ENCODE measurements at places on chromosomes 1 and 21.
A peak's percentile ranks its signal among the peaks of the same experiment; 100 is the strongest.

DNA sequence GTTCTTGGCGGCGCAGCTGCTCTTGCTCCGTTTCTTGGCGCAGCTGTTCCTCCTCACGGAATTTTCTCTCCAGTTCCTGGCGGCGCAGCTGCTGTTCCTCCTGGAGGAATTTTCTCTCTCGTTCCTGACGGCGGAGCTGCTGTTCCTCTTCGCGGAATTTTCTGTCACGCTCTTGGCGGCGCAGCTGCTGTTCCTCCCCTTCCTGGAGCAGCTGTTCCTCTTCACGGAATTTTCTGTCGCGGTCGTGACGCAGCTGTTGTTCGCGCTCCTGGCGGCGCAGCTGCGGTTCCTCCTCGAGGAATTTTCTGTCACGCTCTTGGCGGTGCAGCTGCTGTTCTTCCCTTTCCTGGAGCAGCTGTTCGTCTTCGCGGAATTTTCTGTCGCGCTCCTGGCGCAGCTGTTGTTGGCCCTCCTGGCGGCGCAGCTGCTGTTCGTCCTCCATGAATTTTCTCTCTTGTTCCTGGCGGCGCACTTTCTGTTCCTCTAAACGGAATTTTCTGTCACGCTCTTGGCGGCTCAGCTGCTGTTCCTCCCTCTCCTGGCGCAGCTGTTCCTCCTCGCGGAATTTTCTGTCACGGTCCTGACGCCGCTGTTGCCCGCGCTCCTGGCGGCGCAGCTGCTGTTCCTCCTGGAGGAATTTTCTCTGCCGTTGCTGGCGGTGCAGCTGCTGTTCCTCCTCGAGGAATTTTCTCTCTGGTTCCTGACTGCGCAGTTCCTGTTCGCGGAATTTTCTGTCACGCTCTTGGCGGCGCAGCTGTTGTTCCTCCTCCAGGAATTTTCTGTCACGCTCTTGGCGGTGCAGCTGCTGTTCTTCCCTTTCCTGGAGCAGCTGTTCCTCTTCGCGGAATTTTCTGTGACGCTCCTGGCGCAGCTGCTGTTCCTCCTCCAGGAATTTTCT, 7.0 kb downstream of the TCHH start:
- peaks cover 19% of the 10 kb centered on the region for H3K4me1 ChIP-seq
- H3K36me3 ChIP-seq = no peaks in the 10 kb centered on the region
- no peak overlapping the region for H3K27ac ChIP-seq
- DNase-seq = no peak
- peak overlapping the region; percentile 55 for H3K4me3 ChIP-seq
- peaks cover 29% of the 10 kb centered on the region for H3K27me3 ChIP-seq

- no peaks in the 10 kb centered on the region for H3K36me3 ChIP-seq
- H3K27me3 ChIP-seq = no peaks in the 10 kb centered on the region
- no peak overlapping the region for H3K27ac ChIP-seq
- H3K4me3 ChIP-seq = no peak overlapping the region
- no peak for DNase-seq
Observed at GRCh38 chr1:86146566-86146965, 10.0 kb downstream of the COL24A1 start.

- H3K27ac ChIP-seq = no peak overlapping the region
- H3K27me3 ChIP-seq = no peaks in the 10 kb centered on the region
- no peak overlapping the region for H3K4me3 ChIP-seq
- no peaks in the 10 kb centered on the region for H3K36me3 ChIP-seq
Observed at GRCh38 chr1:170239445-170239844, 93.7 kb downstream of the NTMT2 start.

- no peak overlapping the region for H3K27ac ChIP-seq
- no peak for DNase-seq
- no peak overlapping the region for H3K4me3 ChIP-seq
- H3K27me3 ChIP-seq = no peaks in the 10 kb centered on the region
Observed at GRCh38 chr21:17429936-17430335, 82.9 kb upstream of the CXADR start.

GRCh38 chr1:42139444-42139843, 13.8 kb upstream of the GUCA2B start:
- peaks cover 6% of the 10 kb centered on the region for H3K4me1 ChIP-seq
- H3K27ac ChIP-seq = no peak overlapping the region
- peaks cover 75% of the 10 kb centered on the region for H3K27me3 ChIP-seq
- H3K4me3 ChIP-seq = no peak overlapping the region

DNA sequence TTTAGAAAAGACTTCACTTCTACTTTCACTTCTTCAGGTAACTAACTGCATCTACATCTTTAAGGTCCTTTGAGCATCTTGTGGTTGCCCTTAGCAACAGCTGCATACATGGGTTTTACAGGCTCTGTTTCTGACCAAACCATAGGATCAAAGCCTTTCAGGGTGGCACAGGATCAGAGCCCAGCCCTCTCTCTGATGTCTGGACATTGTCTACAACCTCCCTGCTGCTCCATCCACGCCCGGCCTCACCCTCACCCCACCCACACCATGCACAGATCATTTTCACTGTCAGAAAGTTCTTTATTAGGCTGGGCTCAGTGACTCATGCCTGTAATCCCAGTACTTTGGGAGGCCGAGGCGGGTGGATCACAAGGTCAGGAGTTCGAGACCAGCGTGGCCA, 5.2 kb downstream of the NCF2 start:
- H3K4me1 ChIP-seq = peaks cover 23% of the 10 kb centered on the region
- no peak for DNase-seq
- H3K27me3 ChIP-seq = no peaks in the 10 kb centered on the region
- no peak overlapping the region for H3K4me3 ChIP-seq
- H3K36me3 ChIP-seq = no peaks in the 10 kb centered on the region

DNA sequence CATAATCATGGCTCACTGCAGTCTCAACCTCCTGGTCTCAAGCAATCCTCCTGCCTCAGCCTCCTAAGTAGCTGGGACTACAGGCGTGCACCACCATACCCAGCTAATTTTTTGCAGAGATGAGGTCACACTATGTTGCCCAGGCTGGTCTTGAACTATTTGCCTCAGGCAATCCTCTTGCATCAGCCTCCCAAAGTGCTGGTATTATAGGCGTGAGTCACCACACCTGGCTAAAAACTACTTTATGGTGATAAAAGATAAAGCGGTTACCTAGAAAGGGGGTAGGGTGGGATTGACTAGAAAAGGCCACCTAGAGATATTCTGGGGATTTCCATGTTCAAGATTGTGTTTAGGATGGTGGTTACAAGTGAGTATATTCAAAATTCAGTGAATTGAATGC, 5.0 kb downstream of the TSTD1 start:
- H3K36me3 ChIP-seq = no peaks in the 10 kb centered on the region
- no peak overlapping the region for H3K4me3 ChIP-seq
- DNase-seq = no peak
- peaks cover 27% of the 10 kb centered on the region for H3K4me1 ChIP-seq

GRCh38 chr21:26715878-26716506, 129.2 kb downstream of the ADAMTS1 start:
- H3K4me1 ChIP-seq = no peaks in the 10 kb centered on the region
- no peak overlapping the region for H3K27ac ChIP-seq
- no peaks in the 10 kb centered on the region for H3K36me3 ChIP-seq
- H3K4me3 ChIP-seq = no peak overlapping the region
- DNase-seq = no peak

DNA sequence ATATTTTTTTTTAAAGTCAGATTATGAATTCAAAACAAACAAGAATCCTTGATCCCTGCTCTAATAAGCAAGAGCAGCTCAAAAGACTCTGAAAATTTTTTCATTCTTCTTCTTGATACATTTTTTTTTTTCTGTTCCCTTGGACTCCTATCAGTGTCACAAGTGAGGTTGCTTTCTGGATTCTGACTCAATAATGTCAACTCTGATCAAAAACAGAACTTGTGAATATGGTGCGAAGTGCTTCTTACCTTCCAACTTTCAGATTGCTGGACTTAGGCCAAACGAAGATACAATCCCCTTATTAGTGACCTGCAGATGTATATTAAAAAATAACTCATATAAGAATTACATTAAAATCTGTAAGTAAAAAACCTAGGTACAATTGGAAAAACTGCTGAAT, 136.1 kb downstream of the GPATCH2 start:
- no peaks in the 10 kb centered on the region for H3K4me1 ChIP-seq
- no peaks in the 10 kb centered on the region for H3K27me3 ChIP-seq
- no peak overlapping the region for H3K27ac ChIP-seq
- no peak for DNase-seq

DNA sequence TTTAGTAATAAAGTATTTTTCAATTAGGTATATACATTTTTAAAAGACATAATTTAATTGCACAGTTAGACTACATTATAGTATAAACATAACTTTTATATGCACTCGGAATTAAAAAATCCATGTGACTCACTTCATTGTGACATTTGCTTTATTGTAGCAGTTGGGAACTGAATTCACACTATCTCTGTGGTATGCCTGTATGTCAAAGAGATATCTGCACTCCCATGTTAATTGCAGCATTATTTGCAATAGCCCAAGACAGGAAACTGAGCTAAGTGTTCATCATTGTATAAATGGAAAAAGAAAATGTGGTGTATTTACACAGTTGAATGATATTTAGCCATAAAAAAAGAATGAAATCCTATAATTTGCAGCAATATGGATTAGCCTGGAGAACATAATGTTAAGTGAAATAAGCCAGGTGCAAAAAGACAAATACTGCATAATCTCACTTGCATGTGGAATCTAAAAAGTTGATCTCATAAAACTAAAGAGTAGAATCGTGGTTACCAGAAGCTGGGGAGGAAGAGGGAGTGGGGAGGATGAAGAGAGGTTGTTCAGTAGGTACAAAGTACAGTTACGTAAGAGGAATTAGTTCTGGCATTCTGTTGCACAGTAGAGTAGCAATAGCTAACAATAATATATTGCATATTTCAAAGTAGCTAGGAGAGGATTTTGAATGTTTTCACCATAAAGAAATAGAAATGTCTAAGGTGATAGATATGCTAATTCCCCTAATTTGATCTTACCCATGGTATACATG, 64.8 kb downstream of the DPT start:
- no peak for DNase-seq
- no peaks in the 10 kb centered on the region for H3K4me1 ChIP-seq
- no peak overlapping the region for H3K27ac ChIP-seq

- H3K27me3 ChIP-seq = no peaks in the 10 kb centered on the region
- peak; percentile 48 for DNase-seq
- H3K4me1 ChIP-seq = peaks cover 34% of the 10 kb centered on the region
- H3K4me3 ChIP-seq = no peak overlapping the region
- H3K36me3 ChIP-seq = peaks cover 28% of the 10 kb centered on the region
Observed at GRCh38 chr1:26833432-26834405, 7.2 kb downstream of the ZDHHC18 start.

DNA sequence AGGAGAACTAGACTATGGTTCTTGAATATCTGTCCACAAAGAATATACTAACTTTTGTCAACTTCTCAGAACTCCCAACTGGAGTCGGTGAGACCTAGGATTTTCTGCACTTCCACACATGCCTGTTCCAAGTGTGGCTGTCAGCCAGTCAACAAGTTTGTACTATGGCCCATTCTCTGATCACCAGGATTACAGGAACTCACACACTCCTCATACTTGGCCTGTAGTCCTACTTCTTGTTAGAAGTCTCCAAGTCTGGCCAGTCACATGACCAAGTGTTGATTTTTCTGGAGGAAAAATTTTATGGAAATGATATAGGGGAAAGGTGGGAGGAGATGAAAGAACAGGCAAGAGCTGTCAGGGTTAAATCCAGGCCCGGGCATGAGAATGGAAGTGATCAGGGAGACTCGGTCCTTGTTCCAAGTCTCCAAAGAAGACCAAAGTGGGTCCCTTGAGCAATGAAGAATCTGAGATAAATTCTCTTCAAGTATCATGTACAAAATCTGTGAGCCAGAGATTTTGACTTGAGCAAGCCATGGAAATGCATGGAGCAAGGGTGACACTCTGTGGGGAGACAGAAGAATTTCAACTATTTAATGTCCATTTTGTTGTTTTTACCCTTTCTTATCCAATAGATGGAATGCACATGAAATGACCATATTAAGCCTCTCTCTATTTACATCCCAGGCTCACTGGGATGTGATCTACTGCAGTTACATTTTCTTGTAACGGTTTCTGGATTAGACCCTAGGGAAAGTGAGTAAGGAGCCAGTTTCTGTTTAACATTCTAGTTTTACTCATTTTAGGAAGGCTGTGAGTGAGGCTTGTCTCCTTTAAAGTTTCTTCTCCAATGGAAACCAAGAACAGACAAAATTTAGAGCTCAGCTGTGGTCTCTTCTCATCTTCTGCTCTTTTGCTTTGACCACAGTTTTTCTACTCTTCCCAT, 320.9 kb downstream of the ASTN1 start:
- no peaks in the 10 kb centered on the region for H3K36me3 ChIP-seq
- no peak for DNase-seq
- no peak overlapping the region for H3K27ac ChIP-seq
- no peak overlapping the region for H3K4me3 ChIP-seq

- no peak overlapping the region for H3K27ac ChIP-seq
- no peaks in the 10 kb centered on the region for H3K36me3 ChIP-seq
- DNase-seq = no peak
- H3K4me3 ChIP-seq = no peak overlapping the region
- no peaks in the 10 kb centered on the region for H3K27me3 ChIP-seq
Observed at GRCh38 chr1:186682736-186683135, 2.5 kb upstream of the PTGS2 start.

DNA sequence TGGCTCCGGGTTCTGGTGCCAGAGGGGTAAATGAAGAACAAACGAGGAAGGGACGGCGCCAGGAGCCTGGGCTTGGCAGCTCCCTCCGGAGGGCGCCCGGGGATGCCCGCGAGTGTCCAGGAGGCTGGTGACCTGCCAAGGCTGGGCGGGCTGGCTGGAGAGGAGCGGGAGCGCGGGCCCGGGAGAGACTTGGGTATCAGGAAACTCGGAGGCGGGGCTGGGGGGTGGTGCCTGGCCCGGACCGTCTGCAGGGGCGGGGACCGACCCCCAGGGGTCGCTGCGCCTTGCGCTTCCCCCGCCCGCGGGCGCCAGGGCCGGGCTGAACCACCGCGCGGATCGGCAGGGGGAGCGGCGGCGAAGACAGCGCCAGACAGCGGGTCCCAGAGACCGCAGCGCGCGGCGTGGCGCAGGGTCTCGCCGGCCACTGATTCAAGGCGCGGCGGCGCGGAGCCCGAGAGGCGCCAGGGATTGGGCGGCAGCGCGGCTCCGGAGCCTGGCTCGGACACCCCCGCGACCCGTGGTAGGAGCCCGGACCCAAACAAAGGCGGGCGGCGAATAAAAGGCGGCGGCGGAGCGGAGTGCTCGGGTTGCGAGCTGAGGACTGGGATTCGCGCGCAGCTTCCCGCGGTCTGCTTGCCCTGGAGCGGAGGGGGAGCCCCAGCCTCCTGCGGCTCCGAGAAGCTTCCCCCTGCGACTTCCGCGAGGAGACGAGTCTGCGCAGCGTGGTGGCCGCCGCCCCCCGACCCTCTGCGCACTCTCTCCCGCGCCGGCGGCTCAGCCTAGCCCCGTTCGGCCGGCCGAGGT, at the start of gene DISP3:
Gene DISP3 (plus strand): TSS at position 585 of the 804 bp plus-strand sequence. CDS start 21,838 bp downstream, outside the sequence.
- no peaks in the 10 kb centered on the region for H3K36me3 ChIP-seq
- peaks cover 21% of the 10 kb centered on the region for H3K4me1 ChIP-seq
- H3K27ac ChIP-seq = no peak within 1 kb of the TSS
- DNase-seq = no peak
- peak within 1 kb of the TSS; percentile 50 for H3K4me3 ChIP-seq
- peaks cover 8% of the 10 kb centered on the region for H3K27me3 ChIP-seq

GRCh38 chr1:29695036-29695435, 458.7 kb downstream of the PTPRU start:
- no peak overlapping the region for H3K27ac ChIP-seq
- H3K27me3 ChIP-seq = no peaks in the 10 kb centered on the region
- H3K4me1 ChIP-seq = no peaks in the 10 kb centered on the region
- H3K4me3 ChIP-seq = no peak overlapping the region
- DNase-seq = no peak
- no peaks in the 10 kb centered on the region for H3K36me3 ChIP-seq

GRCh38 chr1:53959664-53960250, 13.6 kb downstream of the LRRC42 start:
- H3K4me3 ChIP-seq = no peak overlapping the region
- no peak overlapping the region for H3K27ac ChIP-seq

Measured in esophagus squamous epithelium (tissue), 5 donors.